ENCODE measurements at places on chromosomes 11 and 22.
A peak's percentile ranks its signal among the peaks of the same experiment; 100 is the strongest.

- DNase-seq, result no peak
These were observed 329.5 kb downstream of the NXPE2 start for GRCh38 chr11:115007851-115008250.

- no peak for DNase-seq
These were observed 15.3 kb upstream of the CDC42BPG start for GRCh38 chr11:64859542-64860414.

- DNase-seq, result no peak
These were observed 1.3 kb upstream of the BTBD18 start for GRCh38 chr11:57752954-57753353.

DNA sequence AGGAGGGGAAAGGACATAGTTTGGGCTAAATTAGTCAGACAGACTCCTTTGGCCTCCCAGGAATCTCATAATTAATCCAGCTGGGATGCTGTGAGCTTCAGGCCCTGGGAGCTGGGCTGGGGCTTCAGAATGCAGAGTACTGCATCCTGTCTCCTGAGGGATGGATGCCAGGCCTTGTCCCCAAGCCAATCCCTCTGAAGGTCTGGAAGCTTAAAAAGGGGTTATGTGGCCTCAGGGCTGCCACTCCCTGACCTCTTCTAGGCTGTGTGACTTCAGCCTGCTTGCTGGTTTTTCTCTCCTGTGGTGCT lies 6.9 kb upstream of the LRRC32 start:
- no peak for DNase-seq

GRCh38 chr11:94668212-94668793 lies 99.9 kb upstream of the AMOTL1 start:
- DNase-seq, result no peak

- no peak for DNase-seq
These were observed 615 bp downstream of the POLD4 start for GRCh38 chr11:67352546-67353316.

GRCh38 chr11:33452836-33453624 lies 195.8 kb downstream of the HIPK3 start:
- no peak for DNase-seq

DNA sequence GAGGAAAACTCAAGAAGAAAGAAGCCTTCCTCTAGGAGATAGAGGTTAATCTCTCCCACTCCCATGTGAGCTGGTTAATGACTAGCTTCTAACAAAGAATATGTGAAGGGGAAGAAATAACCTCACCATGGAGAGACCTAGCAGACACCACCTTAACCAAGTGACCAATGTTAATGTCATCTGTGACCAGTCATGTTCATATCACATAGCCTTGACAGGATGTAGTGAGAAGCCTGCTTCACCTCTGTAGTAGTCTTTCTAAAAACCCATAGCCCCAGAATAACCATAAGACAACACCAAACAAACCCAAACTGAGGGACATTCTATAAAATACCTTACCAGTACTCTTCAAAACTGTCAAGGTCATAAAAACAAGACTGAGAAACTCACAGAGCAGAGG lies 21.5 kb upstream of the POU2AF1 start:
- DNase-seq, result no peak

DNA sequence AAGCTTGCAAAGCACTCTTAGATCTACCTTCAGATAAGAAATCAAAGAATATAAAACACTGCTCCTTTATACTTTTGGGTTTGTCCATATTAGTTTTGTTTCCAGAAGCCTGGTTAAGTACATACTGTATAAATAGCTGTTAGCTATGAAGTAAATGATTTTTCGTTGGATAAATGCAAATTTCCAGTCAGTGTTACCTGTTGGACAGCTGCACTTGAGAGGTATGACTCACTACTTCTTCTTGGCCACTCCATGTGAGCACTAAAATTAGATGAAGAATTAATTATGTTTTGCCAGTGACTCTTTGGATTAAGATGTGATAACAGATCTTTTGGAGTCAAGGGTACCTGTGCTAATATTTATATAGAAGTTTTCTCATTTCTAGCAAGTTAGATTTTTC lies 9.5 kb upstream of the TSG101 start:
- DNase-seq, result no peak

- no peak for DNase-seq
These were observed 84.1 kb upstream of the BARX2 start for GRCh38 chr11:129291546-129291945.

DNA sequence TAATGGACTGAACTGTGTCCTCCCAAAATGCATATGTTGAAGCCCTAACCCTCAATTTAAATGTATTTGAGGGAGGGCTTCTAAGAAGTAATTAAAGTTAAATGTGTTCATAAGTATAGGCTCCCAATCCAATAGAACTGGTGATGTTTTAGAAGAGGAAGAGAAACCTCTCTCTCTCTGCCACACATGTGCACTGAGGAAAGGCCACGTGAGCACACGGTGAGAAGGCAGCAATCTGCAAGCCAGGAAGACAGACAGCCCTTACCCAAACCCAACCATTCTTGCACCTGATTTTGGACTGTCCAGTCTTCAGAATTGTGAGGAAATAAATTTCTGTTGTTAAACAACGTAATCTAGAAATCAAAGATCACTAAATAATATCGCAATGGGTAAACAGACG lies 501.5 kb upstream of the ARHGAP42 start:
- DNase-seq, result no peak

- no peak for DNase-seq
These were observed 78.3 kb upstream of the AKIP1 start for GRCh38 chr11:8832571-8833260.

DNA sequence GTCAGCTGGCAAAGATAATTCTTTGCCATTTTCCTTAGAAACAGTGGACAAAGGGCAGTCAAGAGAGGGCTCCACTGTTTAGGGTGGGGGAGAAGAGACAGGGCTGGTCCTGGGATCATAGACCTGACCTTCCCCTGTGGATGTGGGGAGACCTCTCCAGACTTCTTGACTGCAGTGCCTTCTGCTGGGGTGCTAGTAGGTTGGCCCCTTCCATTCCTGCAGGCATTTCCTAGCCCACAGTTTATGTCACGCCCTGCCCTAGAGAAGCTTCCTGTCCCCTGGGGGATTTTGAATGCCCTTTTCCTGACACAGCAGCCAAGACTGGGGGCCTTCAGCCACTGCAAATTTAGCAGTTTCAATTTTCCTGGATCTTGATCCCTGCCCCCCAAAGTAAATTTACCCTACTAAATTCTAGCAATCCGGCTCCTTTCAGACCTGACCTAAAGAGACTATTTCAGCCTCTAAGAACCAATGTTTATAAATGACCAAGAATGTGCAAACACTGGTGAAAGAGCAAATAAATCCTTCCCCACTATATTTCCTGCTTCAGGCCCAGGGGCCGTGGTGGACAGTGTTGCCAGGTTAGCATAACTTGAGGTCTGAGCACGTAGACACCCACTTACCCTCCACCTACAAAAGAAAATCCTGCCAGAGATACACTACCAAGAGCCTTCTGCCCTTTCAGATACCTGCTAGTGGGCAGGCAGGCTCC lies 58.4 kb downstream of the PPFIBP2 start:
- DNase-seq, result no peak

GRCh38 chr11:100687630-100688395 lies 725 bp downstream of the ARHGAP42 start:
- no peak for DNase-seq

- no peak for DNase-seq
These were observed 2.9 kb downstream of the DENND6B start for GRCh38 chr22:50323900-50324299.

DNA sequence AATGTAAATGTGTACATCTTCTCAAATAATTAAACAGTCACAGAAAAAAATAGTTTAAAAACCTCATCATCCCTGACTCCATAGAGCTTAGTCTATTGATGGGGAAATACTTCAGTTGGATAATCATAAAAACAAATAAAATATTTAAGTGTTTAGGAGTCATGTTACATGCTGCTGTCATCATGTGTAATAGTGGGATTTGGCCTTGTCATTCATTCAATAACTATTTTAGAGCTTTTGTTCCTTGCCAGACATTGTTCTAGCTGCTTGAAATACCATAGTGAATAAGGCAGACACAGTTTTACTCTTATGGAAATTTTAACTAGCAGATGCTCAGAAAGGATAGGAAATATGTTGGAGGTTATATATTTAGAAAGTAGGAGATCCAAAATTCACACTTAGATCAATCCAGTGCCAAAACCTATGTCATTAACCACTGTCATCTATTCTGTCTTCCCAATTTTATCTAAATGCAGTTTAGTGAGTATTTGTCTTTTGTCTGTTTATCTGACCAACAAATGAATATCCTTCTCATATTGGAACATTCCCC lies 324.7 kb downstream of the CASP12 start:
- DNase-seq, result no peak

- DNase-seq, result no peak
These were observed 46.4 kb downstream of the MCM5 start for GRCh38 chr22:35446365-35446764.

DNA sequence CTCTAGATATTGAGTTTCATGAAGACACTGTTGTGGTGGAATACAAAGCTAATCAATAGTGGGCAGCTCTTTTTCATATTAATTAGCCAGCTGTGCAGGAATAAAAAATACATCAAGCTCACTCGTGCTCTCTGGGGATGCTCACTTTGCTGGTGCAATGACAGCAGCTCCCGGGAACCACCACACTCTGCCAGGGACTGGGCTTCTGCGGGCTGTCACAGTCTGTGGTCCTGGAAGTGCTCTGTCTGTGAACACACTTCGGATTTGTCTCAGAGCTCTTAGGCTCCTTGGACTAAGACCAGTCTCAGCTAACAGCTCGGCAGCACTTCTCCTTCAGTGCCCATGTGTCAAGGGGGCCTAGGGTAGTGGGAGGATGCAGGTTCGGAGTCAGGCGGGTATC lies 393.5 kb downstream of the TENM4 start:
- no peak for DNase-seq

- peak; percentile 17 for DNase-seq
These were observed 21.4 kb downstream of the CHKA start for GRCh38 chr11:68099474-68100405.

- peak; percentile 35 for DNase-seq
These were observed 16.1 kb upstream of the APOA1 start for GRCh38 chr11:116853461-116854073.

DNA sequence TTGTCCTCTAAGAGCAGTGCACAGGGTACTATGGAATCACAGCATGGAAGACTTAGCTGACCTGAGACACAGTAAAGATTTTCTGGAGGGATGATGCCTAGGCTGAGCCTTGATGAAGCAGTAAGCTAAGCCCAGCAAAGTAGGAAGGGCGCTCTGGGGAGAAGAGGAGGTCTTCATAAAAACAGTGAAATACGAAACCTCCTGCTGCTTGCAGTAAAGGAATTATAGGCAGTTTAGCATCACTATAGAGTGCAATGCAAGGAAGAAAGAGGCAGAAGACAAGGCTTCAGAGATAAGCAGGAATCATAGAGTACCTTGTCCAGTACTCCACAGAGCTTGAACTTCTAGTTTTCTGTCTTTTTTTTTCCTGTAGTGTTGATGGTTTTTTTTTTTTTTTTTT lies 555.7 kb upstream of the CADM1 start:
- DNase-seq, result no peak

GRCh38 chr22:24333301-24333700 lies 62.7 kb downstream of the SPECC1L start:
- no peak for DNase-seq

DNA sequence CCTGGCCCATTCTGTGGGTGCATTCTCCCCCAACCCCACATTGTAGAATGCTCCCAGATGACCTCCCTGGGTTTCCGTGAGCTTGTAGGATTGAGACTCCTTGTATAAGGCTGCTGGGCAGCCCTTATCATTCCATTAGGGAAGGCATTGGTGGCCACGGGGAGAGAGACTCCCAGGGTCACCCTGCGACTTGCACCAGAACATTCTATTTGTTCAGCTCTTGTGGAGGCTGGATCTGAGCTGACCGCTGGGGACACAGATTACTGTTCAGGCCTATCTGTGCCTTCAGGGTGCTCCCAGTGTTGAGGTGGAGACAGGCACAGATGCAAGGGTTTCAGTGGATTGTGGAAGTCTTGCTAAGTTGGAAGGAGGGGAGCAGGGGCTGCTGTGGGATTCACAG lies 17.8 kb downstream of the MICALL1 start:
- no peak for DNase-seq

GRCh38 chr11:69002110-69002569 lies 10.9 kb downstream of the MRGPRF start:
- DNase-seq, result no peak

DNA sequence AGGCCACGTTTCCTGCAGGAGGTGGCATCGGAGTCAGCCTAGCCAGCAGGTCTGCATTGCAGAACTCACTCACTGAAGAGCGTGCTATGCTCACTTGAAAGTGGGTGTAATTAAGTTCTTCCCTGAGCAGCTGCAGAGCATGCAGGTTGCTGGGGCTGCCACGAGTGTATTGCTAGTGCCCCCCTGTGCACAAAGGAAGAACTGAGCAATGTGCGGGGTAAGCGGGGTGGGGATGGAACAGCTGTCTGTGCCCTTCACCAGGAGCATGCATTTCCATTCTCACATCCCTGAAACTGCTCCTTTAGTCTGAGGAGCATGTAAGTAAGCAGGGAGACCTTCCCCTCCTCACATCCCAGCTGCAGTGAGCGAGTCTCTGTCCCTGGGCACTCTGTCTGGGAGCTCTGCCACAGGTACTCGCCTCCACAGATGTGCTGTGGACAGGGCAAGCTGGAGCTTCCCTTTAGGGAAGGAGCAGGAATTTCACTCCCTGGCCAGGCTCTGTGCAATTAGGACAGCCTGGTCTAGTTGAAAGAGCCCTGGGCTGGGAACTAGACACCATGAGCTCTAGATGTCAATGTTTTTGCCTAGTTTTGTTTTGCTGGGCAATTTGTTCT lies 1031.8 kb downstream of the NTM start:
- DNase-seq, result no peak

- DNase-seq, result no peak
These were observed 34.7 kb downstream of the LUZP2 start for GRCh38 chr11:24531528-24531927.

GRCh38 chr11:33383075-33383919 lies 126.1 kb downstream of the HIPK3 start:
- no peak for DNase-seq

- DNase-seq, result no peak
These were observed 78.9 kb downstream of the C11orf58 start for GRCh38 chr11:16817351-16817750.

DNA sequence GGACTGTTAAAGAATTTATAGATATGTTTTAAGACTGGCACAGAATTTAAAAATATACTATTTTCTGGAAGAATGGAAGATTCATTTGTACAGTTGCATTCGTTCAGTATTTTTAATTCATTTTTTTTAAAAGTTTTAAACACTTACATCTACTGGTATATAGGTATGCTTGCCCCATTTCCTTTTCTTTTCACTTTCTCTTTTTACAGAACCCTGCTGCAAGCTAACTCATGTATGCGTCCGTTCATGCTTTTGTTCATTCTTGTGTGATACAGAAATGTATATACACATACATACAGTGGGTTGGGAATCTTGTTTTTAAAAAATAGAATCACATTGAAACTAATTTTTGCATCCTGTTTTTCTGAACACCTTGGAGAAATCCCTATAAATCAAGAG lies 31.0 kb downstream of the PACS1 start:
- DNase-seq, result no peak

GRCh38 chr22:50309601-50309991 lies 2.1 kb upstream of the PLXNB2 start:
- DNase-seq, result no peak

Measured in activated CD4-positive, alpha-beta T cell treated with anti-CD3 and anti-CD28 coated beads, Interleukin-2, amount 50 U/mL, for 4 hours (primary cell).